Stimulated activated CD8-positive, alpha-beta memory T cell treated with anti-CD3 and anti-CD28 coated beads, Interleukin-4, amount 100 ng/mL, for 1 hour (primary cell): ENCODE measurements at places on chromosomes 1 and 21.

- DNase-seq = no peak
Measured at GRCh38 chr1:186297439-186298045, 77.5 kb downstream of the TPR start.

- DNase-seq = no peak
Measured at GRCh38 chr1:117564227-117565075, 41.4 kb upstream of the TENT5C start.

DNA sequence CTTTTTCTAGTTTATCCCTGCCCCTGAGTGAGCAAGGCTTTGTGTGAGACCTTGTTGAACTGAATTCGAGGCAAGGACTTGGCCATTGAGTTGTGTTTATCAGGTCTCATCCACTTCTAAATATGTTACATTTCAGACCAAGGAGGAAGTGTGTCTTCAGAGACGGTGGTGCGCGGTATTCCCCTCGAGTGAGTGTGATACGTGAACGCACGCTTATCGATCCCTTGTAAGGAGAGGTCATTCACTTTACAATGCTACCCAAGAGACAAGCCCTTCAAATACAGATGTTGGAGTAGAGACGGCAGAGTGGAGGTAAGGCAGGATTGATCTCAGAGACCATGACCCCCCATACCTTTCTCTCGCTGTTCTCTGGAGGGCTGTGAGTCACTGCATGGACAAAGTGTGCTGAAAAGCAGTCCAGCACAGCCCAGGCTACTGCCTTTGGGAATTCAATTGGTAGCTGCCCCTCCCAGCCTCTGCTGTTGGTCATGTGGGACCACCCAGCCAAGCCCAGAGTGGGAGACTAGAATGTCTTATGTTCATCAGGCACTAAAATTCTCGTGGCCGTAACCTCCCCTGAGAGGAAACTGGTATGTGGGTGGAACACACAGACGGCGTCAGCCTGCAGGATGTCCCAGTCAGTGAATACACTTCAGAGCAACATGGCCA, 16.3 kb upstream of the MTARC1 start:
- no peak for DNase-seq

GRCh38 chr1:41582851-41583657, 98.6 kb upstream of the EDN2 start:
- no peak for DNase-seq

- DNase-seq = no peak
Measured at GRCh38 chr1:52142220-52143183, 613 bp downstream of the ZFYVE9 start.

DNA sequence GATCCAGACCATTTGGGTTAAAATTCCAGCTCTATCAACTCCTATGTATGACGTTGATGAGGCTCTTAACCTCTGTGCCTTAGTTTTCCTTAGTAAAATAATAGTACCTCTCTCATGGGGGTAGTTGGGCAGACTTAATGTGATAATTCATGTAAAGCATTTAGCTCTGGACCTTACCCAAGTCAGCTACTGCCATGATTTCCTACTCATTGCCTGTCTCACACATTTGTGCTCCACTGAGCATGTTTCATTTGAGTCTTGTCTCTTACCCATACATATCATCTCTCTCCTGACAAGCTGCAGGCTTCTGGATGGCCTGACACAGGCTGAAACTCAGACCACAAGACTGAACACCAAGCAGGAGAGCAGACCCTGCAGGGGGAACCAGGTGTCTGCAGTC, 77.7 kb upstream of the ZBTB40 start:
- DNase-seq = no peak

GRCh38 chr1:87555366-87555765, 226.7 kb downstream of the LMO4 start:
- no peak for DNase-seq

- DNase-seq = no peak
Measured at GRCh38 chr1:180632326-180633056, 669 bp downstream of the XPR1 start.

DNA sequence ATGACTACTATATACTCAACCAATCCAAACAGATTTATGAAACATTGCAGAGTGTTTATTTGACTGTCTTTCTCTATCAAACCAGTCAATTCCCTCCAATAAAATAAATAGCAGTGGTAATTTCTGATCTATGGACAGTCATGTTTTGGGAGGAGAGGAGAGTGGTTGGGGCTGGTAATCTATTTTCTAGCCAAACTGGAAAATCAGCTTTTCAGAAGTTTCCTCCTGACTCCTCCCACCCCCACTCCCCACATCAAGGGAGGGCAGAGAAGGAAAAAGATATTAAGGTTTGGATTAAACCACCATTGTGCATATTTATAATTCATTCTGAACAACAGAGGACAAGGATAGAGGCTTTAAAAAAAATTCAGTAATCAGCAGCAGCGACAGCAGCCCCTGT, 69.4 kb upstream of the SOX13 start:
- no peak for DNase-seq

DNA sequence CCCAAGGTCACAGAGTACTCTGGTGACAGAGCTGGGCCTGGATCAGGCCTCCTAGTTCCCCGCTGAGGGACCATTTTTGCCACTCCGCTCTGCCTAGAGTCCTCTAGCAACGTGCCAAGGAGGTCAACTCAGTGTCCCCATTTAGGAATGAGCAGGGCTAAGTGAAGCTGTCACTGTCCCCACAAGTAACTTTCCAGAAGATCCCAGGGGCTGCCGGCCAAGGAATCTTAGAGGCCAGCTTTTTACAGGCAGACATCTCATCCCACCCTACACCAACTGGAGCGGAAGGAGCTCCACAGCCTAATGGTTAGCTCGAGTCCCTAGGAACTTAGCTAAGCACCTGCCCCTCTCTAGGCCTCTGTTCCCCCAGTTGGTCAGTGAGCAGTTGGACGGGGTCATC, 59.7 kb downstream of the VWA5B1 start:
- DNase-seq = no peak
